Stimulated activated CD4-positive, alpha-beta T cell treated with anti-CD3 and anti-CD28 coated beads, TNF-alpha, amount 100 ng/mL, for 4 hours (primary cell): ENCODE measurements at places on chromosomes 6 and 20.

GRCh38 chr6:166005944-166006899, 161.4 kb downstream of the TBXT start:
- no peak for DNase-seq

GRCh38 chr6:21208081-21208795, 385.3 kb upstream of the SOX4 start:
- no peak for DNase-seq

DNA sequence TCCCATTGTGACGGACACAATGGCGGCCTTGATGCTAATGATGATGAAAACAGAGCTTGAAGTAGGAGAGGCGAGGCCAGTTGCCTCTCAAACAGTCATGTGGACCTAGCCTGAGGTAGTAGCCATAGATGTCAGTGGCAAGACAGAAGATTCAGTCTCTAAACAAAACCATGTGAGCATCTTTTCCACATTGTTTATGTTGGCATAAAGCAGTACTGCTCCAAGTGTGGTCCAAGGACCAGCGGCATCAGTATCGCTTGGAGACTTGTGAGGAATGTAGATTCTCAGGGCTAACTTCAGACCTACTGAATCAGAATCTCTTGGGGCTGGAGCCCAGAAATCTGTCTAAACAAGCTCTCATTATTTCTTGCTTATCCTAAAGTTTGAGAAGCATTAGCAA, 312.8 kb upstream of the JAG1 start:
- DNase-seq = no peak

- DNase-seq = no peak
Observed at GRCh38 chr6:38498805-38499445, 140.8 kb downstream of the BTBD9 start.

- no peak for DNase-seq
Observed at GRCh38 chr6:150887978-150888563, 22.6 kb downstream of the MTHFD1L start.

- no peak for DNase-seq
Observed at GRCh38 chr20:17928633-17929311, 39.8 kb downstream of the SNX5 start.

DNA sequence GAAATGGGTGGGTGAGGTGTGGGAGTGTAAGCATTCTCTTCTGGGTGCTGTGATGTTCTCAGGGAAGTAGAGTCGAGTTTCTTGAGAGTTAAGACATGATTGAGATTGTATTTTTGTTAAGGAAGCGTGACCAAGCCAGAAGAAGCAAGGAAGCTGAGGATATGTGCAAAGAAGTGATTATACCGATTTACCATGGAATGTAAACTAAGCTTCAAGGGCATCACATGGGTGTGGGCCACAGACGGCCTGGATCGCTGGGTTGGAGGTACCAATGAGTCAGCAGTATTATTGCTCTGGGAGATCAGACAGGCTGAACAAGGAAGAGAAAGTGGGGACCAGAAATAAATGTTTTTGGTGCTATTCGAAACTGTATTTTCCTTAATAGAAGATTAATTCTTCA, 184.1 kb upstream of the GMDS start:
- no peak for DNase-seq

DNA sequence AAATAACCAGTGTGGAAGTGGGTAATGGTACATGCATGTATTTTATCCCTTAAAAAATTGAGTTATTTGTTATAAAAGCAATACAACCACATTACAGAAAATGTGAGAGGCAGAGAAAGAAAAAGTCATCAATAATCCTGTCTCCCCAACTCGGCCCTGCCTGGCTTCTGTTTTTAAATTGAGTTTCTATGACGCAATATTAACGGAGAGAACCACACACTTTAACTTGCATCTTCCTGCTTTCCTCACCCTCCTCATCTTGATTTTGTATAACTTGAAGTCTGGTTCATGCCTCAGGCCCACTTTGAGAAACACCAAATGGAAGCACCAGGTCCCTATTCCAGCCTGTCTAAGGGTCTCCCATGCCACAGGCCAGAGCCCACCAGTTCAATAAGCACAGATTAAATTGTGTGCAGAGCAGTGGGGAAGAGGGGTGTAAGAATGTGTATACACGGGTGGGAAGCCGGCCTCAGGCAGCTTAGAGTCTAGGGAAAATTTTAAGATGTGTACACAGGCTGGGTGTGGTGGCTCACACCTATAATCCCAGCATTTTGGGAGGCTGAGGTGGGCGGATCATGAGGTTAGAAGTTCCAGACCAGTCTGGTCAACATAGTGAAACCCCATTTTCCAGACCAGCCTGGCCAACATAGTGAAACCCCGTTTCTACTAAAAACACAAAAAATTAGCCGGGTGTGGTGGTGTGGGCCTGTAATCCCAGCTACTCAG, 15.9 kb downstream of the KCNK5 start:
- no peak for DNase-seq

- DNase-seq = no peak
Observed at GRCh38 chr6:56909115-56909907, 45.6 kb upstream of the BEND6 start.

DNA sequence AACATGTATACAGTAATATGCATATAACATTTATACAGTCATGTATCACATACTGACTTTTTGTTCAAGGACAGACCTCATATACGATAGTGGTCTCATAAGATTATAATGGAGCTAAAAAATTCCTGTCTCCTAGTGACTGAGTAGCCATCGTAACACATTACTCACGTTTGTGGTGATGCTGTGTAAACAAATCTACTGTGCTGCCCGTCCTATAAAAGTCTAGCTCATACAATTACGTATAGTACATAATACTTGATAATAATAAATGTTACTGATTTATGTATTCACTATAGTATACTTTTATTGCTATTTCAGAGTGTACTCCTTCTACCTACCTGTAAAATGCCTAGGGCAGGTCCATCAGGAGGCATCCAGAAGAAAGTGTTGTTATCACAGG, 17.4 kb downstream of the SERAC1 start:
- no peak for DNase-seq

- no peak for DNase-seq
Observed at GRCh38 chr6:90621581-90621980, 34.7 kb upstream of the MAP3K7 start.

DNA sequence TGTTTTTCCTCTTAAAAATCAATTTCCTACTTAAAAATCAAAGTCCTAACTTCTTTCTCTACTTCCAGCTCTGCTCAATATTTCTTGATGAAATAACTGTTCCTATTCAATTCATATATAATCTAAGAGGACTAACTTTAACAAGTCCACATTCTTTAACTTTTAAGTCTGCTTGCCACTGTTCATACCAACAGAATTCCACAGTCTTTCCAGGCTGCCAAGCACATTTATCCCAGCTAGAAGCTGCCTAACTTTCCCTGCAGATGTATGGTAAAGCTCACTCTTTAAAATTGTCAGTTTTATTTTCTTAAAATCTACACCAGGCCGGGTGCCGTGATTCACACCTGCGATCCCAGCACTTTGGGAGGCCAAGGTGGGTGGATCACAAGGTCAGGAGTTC, 11.5 kb downstream of the CALHM6 start:
- DNase-seq = no peak

DNA sequence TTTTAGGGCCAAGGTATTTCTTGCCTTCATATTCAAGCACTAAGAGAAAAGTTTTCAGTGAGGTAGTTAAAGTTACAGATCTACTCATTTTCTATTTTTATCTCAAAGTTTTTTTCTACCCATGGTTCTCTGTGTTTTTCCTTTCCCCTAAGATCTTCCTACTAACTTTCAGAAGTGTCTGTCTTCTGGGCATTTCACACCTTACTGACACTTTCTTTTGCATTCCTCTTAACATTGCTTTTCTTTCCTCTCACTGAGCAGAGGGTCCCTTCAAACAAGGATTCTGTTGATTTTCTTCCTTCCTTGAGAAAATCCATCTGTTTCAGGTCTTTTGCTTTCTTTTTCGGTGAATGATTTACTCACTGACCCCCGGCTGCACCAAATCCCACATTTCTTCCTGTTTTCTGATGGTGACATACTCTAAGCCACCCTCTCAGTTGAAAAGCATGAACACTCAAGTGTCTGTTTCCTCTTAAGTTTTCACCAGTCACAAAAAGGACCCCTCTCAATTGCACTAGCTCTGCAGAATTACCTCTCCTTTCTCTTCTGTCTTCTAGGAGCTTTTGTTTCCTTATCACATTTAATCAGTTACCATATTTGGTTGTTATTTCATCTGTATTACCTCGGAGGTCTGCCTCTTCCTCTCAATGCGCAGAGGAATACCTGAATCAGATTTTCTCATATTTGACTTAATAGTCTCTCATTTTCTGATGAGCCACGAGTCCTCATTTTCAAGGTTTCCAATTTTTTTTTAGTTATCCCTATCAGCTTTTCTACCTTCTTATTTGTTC, 73.5 kb upstream of the RNF217 start:
- no peak for DNase-seq

DNA sequence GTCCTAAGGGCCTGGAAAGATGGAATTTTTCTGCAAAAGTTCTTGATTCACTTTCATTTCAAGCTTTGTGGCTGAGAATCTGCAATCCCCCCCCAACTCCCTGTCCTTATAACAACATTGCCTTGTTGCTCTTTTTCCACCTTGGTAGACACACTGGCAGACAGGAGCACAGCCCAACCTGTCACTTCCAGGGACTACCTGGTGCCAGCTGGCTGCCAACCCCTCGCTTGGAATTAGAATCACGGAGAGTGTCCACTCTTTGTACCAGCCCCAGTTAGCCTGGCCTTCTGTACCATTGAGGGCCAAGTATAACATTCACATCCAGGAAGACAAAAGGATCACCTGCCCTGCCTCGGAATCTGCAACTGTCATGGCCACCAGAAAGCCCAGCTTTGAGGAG, 74.7 kb downstream of the POPDC3 start:
- no peak for DNase-seq

DNA sequence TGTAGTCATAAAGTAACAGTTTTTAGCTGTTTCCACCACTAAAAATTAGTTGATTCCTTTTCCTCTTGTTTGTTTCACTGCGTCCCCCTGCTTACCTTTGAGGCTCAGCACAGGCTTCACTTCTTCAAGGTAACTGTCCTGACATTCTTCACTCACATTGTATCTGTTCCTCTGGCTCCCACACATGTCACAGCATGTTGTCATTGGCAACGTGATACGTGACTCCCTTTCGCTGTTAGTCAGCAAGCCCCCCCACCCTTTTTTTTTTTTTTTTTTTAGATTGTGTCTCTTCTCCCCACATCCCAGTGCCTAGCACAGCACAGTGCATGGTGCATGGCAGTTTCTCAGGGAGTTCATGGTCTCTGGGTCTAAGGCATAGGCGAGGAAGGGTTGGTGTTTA, 13.3 kb downstream of the VAPB start:
- no peak for DNase-seq

DNA sequence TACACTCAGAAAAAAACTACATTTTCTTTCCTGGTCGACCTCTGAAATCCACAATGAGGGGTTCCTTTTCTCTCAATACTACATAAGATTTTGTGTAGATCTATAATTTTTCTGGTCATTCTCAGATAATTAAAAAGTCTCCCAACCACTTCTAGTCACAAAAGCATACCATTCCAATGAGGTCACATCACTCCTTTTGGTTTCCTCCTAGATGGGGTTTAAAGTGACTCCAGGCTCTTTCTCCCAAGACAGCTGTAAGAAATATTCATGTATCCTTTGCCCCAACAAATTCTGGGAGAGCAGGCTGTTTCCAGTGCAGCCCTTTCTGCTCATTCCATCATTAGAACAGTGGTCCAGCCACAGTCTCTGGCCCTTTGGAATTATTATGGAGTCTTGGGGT, 43.1 kb upstream of the BEND6 start:
- no peak for DNase-seq

GRCh38 chr6:6674872-6675271, 86.4 kb downstream of the LY86 start:
- DNase-seq = no peak
